Motor neuron (in vitro differentiated cells): ENCODE measurements at places on chromosomes 13 and 19. TPM values are rescaled to one million over a fixed set of nuclear protein-coding genes. Genes with fewer than 3 reads are reported as not detected.
A peak's percentile ranks its signal among the peaks of the same experiment; 100 is the strongest.

DNA sequence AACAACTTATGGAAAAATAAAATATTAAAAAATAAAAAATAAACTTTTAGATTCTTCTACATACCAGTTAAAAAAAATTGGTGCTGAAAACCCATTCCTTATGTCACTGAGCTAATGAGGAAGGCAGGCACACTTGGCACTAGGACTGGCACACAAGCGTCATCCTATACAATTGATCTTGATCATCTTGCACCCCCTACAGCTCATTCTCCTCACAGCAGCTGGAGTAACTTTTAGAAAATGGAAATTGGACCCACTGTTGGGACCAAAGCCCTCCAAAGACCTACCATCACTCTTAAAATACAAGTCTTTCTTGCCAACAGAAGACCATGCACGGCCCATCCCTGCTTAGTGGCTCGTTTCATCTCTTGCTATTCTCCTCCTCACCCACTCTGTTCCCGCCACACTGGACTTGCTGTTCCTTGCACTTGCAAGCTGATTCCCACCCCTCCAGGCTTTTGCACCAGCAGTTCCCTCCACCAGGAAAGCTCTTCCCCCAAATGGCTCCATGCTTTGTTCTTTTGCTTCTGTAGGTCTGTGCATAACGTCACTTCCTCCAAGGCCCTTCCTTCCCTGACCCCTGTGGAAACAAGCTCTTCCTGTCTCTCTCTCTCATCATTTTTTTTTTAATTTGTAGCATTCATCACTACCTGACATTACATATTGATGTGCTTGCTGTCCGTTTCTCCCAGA, 11.6 kb downstream of the CTU1 start:
- no peak for ATAC-seq

DNA sequence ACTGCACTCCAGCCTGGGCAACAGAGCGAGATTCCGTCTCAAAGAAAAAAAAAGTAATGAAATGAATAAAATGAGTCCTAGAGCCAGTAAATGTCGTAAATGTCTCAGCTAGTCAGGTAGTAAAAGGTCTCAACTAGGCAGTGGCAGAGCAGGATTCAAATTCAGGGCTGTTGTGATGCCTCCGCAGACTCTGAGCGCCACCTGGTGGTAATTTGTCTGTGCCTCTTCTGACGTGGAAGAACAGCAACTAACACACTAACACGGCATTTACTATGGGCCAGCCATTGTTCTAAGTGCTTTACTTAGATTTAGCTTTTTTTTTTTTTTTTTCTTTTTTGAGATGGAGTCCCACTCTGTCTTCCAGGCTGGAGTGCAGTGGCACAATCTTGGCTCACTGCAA, 30.2 kb downstream of the CYP2F1 start:
- ATAC-seq, result no peak

DNA sequence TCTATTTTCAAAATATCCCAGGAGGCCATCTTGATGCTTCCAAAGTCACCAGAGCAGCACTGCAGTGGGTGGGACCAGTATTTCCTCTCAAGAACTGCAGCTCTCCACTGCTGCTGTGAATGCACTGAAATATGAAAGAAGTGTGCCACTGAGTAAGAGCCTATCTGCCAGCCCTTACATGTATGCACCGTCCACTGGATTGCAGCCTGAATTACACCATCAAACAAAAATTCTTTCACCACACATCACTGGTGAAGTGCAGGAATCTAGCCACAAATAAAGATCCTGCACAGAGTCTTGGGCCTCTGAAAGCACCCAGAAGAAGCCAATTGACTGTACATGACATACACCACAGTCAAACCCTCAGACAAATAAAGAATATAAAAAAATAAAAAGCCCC, 249.0 kb downstream of the LHFPL6 start:
- ATAC-seq, result no peak

- no peak for ATAC-seq
Observed at GRCh38 chr13:112986946-112987681, 18.1 kb downstream of the MCF2L start.

DNA sequence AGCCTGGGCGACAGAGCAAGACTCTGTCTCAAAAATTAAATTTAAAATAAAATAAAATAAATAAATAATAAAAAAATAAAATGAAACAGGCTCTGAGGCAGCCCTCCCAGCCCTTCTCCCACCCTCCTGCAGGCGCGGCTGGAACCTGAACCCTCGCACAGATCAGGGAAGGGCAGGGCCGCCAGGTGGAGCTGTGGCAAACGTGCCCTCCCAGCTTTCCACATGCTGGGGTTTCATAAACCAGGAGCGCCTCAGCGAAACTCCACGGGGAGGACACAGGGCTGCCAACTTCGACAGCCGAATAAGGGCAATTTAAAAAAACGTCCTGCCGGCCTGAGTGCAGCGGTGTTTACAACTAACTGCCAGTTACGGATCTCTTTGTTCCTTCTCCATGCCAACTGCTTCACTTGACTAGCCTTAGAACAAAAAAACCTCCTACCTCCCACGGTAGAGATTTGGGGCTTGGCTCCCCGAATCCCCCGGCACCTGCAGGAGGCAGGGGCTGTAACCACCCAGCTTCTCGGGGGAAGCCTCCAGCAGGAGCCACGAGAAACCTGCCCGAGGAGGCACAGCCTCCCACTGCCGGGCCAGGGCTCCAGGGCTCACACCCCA, 15.9 kb downstream of the ZNF787 start:
- peak; percentile 82 for ATAC-seq

GRCh38 chr13:100543872-100544602, 44.6 kb downstream of the GGACT start:
- ATAC-seq, result no peak

DNA sequence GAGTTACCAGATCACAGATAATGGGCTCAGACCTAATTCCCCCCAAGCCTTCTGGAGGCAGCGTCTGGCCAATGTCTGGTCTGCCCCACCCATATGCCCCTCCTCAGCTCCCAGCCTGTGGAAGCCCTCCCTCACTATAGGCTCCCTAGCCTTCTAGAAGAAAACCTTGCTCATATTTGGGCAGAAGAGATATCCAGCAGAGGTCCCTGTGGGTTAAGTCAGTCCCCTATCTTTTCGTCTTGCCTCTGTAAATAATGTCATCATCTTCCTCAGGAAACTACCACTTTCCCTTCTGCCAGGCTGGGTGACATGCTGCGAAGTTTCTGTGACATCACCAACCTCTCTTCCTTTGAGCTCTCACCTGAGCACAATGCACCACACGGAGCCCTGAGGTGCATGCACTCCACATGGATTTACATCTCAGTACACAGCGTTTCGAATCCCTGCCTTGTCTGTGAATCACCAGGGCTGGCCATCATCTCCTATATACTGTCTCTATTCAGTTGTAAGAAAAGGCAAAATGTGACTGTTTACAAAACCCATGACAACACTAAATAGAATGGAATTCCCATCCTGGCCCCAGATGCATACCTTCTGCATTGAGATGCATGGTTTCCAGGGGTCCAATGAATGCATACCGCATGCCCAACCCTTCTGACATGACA, 112.8 kb downstream of the CRYL1 start:
- no peak for ATAC-seq

DNA sequence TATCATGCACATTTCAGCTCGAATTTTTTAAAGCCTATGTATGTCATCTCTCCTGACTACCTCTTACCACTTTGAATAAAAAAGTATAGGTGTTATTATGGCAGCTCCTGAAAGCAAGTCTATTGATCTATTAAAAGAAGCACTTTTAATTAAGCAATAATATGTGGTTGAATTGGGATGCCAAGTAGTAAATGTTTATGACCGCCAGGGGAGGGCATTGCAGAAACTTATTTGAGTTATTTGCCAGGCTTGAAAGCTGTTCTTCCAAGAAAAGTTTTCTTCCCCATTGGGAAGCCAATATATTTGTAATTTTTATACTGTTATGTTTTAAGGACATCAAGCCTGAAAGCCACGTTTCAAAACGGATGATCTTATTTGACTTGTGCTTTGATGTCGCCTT, 88.1 kb upstream of the SOX21 start:
- no peak for ATAC-seq

- no peak for ATAC-seq
Observed at GRCh38 chr19:13057744-13058143, 44.9 kb downstream of the LYL1 start.

- no peak for ATAC-seq
Observed at GRCh38 chr19:51375504-51376221, 3.2 kb upstream of the NKG7 start.

- ATAC-seq, result no peak
Observed at GRCh38 chr19:40800997-40801377, 2.0 kb downstream of the EGLN2 start.

DNA sequence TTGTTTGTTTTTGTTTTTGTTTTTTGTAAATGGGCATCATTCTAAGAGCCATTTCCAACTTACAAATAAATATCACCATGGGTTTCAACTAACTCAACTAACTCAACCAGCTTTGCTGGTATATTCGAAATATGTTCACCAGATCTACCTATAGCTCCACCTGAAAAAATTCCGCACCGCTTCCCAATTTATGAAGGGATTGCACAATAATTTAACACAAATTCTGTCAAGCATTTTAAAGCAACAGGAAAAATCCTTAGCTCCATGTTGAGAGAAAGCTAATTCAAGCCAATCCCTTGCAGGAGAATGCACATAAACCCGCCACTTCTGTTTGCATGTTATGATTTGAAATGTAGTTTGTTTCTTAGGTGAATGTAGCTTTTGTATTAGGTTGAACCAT, 417.8 kb downstream of the EFNB2 start:
- ATAC-seq, result no peak

DNA sequence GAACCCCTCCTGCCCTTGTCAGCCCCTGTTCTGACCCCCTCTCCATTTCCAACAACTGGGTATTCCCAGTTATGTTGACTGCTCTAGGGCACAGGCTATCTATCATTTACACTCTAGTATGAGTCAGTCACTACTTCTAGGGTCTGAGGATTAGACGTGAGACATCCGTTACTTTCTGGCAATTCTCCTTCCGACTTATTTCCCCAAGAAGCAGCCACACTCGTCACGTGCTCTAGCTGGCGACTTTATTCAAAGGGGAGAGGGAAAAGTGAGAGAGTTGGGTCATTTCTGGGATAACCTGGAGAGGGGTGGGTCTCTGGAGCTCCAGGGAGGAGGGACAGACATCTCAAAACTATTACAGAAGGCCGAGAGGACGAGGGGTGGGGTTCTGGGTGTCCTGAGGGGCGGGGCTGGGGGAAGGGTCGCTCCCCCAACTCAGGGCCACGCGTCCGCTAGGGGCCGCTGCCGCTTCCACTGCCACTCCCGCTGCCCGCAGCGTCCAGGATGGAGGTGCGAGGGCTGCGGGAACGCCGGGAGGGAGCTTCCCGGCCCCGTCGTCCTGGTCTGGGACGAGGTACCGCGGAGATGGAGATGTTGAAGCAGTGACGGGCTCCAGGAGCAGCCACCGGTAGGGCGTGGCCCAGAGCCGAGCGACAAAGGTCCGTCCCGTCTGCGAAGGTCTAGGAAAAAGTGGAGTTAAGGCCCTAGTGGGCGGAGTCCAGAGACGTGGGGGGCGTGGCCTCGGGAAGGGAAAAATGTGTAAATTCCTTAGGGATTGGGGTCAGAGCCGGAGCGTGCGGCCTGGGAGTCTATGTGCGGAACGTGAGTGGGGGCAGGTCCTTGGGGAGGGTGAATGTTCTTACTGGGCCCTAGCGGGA, 8.9 kb downstream of the RTBDN start:
- ATAC-seq, result peak; percentile 84

DNA sequence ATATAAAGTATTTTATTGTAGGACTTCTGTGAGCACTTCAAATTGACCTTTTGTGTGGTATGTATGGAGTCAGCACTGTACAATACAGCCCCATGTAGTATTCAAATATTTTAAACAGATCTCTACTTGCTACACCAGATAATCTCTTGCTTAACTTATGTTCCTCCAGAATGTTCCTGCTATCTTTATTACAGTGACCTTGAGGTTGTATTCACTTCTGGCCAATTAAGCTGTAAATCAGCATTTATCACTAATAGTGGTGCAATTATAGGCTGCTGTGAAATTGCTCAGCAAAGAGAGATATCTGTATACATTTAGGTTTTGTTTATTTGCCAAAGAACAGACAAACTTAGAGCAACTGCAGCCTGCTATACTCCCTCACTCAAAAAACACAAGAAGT, 1218.6 kb downstream of the PCDH17 start:
- ATAC-seq, result no peak

- no peak for ATAC-seq
Observed at GRCh38 chr19:33310606-33311325, 8.4 kb upstream of the CEBPA start.

DNA sequence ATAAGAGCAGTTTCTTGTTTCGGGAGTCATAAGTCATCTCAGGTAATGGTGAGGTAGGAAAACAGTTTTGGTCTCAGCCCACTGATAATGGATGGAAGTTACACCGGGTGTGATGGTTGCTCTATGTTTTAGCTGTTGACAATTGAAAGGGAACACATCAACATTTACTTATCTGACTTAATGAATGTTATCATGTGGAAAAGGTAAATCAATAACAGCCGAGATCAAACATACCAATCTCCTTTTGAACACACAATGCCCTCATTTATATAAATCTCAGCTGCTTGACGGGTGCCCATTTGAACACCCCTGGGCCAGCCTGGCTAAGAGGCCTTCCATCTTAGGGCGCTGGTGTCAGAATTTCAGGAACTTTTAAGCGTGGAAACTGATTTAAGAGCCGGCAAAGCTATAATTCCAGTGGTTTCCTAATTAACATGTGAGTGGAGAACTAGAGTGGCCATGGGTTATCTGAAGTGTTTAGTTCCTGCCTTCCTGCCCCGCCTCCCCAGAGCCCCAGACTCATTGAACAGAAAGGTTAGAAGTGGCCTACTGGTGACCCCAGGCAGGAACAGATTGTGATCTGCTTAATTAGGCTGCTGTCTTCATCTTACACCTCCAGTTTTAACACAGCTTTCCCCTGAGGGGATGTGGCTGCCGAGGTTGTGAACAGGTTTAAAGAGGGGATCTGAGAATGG, 572.7 kb downstream of the FGF9 start:
- no peak for ATAC-seq

- no peak for ATAC-seq
Observed at GRCh38 chr19:14381689-14382474, 638 bp downstream of the ADGRE5 start.

- ATAC-seq, result no peak
Observed at GRCh38 chr13:73250061-73250460, 191.3 kb downstream of the KLF5 start.

- no peak for ATAC-seq
Observed at GRCh38 chr19:31402529-31403316, 53.5 kb upstream of the TSHZ3 start.

- ATAC-seq, result no peak
Observed at GRCh38 chr13:33197541-33197971, 88.0 kb downstream of the STARD13 start.

- no peak for ATAC-seq
Observed at GRCh38 chr19:51663650-51664049, 17.0 kb upstream of the SIGLEC14 start.

- ATAC-seq, result no peak
Observed at GRCh38 chr13:91708558-91708957, 310.1 kb downstream of the GPC5 start.

The UHRF1 gene
- 1.4 and 2.3 TPM in 2 replicates for total RNA-seq

The MISP3 gene
- total RNA-seq, result 1.5 and 2.0 TPM in 2 replicates

The PSPN gene
- total RNA-seq, result 2.4 and 2.8 TPM in 2 replicates

The CEACAM21 gene
- not detected in 2 replicates for total RNA-seq

The PRTN3 gene
- total RNA-seq, result not detected in 2 replicates

The TUBB4A gene
- 6.8 and 12.0 TPM in 2 replicates for total RNA-seq

The BAX gene
- 74.9 and 85.7 TPM in 2 replicates for total RNA-seq

The LACC1 gene
- 1.7 and 2.2 TPM in 2 replicates for total RNA-seq

The KIR2DL3 gene
- total RNA-seq, result 0.25 TPM in 1 of 2 replicates, not detected in the other

The MCF2L gene
- 29.4 and 30.1 TPM in 2 replicates for total RNA-seq

The PTH2 gene
- total RNA-seq, result not detected in 2 replicates
